Renal cortical epithelial cell (primary cell): ENCODE measurements at places on chromosomes 3 and 15. TPM values are rescaled to one million over a fixed set of nuclear protein-coding genes. Genes with fewer than 3 reads are reported as not detected.

Gene SLC9A9
- 1.0 and 2.4 TPM in 2 replicates for total RNA-seq

Gene FAN1
- 8.9 and 28.1 TPM in 2 replicates for total RNA-seq

DNA sequence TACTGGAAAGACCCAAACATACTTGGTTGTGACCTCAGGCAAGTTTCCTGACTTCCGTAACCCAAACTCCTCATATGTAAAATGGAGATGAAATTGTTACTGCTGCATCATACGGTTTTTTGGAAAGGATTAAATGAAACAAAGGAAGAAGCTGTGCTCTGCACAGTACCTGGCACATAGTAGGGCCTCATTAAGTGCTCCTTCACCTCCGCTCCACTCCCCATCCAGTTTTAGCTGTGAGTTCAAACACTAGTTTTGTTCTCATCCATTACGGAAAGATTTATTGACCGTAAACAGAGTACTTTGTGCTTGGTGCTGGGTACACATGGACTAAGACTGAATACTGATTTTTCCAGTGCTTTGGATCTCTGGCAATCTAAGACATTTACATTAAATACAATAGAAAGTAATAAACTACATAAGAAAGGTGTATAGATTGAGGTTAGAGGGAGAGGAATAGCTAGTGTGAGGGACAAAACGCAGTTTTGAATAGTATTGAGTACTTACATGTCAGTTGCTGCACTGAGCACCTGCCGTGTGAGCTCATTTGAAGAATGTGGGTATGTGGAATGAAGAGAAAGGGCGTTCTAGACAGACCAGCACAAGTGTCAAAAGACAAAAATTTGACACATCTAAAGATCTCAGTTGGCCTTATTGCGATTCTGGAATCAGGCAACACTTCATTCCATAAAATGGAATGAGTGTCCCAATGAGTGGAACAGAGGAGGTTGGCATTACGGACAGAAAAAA lies 594 bp upstream of the ICE2 start:
- peak; percentile 13 for DNase-seq

Gene SPESP1
- 0.75 and 4.3 TPM in 2 replicates for total RNA-seq

Gene ZNF502
- total RNA-seq: 6.1 and 7.2 TPM in 2 replicates

- peak; percentile 69 for DNase-seq
These were observed at the start of gene INAFM2 for GRCh38 chr15:40323239-40323952. Gene INAFM2 (plus strand): TSS chr15:40323692. CDS start chr15:40324056, 364 bp downstream.

GRCh38 chr3:28836199-28836598 lies 444.7 kb upstream of the RBMS3 start:
- DNase-seq: peak; percentile 12

GRCh38 chr3:184443364-184443763 lies 63.5 kb downstream of the CHRD start:
- peak; percentile 40 for DNase-seq

DNA sequence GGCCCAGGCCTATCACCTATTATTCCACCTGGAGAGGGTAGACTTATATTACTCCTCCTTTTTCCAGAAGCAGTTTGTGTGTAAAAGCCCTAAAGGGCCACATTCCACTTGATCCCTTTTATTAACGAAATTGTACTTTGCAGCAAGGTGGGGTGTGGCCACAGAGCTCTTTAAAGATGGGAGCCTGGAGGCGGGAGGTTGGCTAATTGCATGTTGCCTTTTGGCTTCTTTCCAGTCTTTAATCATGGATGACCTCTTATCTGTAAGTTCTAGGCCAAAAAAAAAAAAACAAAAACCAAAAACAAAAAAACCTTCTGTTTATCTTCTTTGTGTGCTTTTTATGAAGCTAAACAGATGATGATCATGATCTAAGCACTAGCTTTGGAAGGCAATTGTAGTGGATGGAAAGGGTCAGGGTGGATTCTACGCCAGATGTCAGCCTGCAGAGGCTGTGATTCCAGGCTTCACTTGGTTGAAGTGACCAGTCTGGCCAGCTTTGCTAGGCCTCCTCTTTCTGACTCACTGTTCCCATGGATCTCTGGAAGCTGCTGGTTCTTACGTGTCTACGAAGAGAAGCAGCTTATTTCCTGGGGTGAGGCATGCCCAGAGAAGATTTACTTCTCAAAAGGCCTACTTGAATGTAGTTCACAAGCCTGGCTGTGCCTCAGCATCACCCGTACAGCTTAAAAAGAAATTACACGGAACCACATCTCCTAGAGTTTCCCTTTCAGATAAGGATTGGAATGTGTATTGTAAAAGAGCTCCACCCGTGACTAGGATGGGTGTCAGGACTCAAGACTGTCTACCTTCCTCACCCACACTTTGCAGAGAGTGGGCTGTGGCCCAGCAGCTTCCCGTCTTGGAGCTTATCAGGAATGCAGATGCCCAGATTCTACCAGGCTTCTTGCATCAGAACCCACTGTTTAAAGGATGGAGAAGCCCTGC lies 330.9 kb upstream of the C2CD4B start:
- peak; percentile 39 for DNase-seq

DNA sequence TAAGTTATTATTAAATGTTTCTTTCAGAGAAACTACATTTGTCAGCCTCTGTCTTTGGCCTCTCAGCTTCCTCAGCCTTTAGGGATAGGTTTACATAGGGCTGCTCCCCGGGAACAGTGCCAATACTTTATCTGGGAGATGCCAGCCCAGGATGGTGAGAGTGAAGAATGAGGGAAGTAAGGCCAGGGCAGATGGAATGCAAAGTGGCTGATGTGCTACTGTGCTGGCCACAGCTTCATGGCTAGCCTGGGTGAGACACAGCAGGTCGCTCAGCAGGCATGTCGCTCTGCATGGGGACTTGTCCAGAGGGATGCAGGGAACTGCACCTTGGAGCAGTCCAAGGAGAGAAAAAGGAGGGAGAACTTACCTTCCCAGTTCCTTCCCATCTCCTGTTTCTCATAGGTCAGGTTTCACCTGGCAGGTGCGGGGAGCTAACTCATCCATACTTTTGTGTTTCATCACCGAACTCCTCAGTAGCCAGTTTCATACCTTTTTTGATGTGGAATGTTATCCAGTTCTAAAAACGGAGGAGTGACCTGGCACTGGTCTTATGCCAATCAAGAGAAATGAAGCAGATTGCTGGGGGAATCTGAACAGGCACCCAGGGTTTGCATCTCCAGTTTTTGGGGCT lies 30.9 kb upstream of the C15orf39 start:
- DNase-seq: peak; percentile 18

DNA sequence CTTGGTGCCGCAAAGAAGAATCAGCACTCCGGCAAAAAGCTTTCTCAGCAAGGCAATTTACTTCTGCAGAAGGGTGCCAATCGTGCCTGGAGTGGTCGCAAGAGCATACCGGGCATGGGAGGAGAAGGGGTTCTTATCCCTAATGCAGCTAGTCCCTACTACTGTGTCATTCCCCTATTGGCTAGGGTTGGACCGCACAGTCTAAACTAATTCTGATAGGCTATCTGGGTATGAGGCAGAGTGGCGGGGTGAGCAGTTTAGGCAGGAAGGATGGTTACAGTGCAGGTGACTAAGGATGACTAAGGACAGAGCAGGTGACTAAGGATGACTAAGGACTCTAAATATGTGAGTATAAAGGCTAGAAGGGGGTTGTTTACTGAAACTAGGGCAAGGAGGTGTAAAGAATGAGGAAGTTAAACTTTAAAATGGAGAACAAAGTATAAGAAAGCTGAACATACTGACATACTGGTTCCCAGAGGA lies 52.9 kb downstream of the PGBD4 start:
- peak; percentile 80 for DNase-seq

- no peak for DNase-seq
These were observed 184.5 kb downstream of the TBC1D5 start for GRCh38 chr3:17557749-17558463.

Gene GOLGA8M
- 0.89 TPM in 1 of 2 replicates, not detected in the other for total RNA-seq

GRCh38 chr15:46229263-46229662 lies 594.4 kb downstream of the SQOR start:
- no peak for DNase-seq

Gene PLA2G4F
- total RNA-seq: 0.20 and 2.1 TPM in 2 replicates

DNA sequence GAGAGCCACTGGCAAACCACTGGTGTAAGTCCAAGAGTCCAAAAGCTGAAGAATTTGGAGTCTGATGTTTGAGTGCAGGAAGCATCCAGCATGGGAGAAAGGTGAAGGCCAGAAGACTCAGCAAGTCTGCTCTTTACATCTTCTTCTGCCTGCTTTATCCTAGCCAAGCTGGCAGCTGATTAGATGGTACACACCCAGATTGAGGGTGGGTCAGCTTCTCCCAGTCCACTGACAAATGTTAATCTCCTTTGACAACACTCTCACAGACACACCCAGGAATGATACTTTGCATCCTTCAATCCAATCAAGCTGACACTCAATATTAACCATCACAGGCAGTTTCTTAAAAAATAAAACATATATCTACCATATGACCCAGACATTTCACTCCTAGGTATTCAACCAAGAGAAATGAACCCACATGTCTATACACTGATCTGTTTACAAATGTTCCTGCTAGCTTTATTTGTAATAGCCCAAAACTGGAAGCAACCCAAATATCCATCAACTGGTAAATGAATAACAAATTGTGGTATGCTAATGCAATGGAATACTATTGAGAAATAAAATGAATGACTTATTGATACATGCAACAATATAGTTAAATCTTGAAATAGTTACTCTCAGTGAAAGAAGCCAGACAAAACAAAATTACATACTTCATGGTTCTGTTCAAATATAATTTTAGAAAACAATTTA lies 373.8 kb downstream of the ZNF385D start:
- DNase-seq: peak; percentile 85
